B cell (primary cell): ENCODE measurements at places on chromosomes 5 and 9. TPM values are rescaled to one million over a fixed set of nuclear protein-coding genes. Genes with fewer than 3 reads are reported as not detected.

DNA sequence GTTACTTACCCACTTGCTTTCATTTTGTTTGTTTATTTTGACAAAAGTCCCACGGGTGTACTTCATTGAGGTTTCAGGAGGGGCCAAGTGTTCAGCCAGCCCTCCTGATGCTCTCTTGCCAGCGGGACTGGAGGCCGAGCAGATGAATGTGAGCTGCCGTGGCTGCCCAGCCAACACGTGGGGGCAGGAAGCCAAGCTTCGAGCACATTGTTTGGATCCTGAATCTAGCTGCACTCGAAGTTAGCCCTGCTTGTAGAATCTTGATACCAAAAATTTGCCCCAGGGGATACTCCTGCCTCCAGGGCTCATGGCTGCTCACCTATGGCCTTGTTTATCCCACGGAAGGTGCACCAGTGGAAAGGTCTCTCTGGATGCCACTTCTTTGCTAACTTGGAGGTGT lies 49.3 kb downstream of the RASGEF1C start:
- no peak for DNase-seq

GRCh38 chr5:9239626-9240025 lies 306.2 kb downstream of the SEMA5A start:
- no peak for DNase-seq

- DNase-seq, result no peak
Measured at GRCh38 chr9:110555551-110556331, 23.8 kb downstream of the SVEP1 start.

The SLC6A18 gene
- total RNA-seq, result not detected in 2 replicates

DNA sequence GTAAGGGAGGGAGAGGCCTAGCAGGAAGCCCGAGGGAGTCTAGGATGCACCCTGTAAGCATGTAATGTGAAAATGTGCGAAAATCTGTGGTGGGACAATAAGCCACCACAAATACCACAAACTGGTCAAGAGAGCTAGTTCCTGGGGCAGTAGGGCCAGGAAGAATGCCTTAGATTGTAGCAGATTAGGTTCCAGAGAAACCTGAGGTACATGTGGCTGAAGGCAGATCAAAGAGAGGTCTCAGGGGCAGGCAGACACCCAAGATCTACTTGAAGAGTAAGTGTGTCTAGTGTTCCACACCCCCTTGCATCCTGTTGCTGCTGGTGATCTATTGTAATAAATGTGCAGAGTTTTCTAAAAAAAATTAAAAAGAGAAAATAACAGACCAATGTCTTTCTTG lies 1677.3 kb upstream of the CDH6 start:
- DNase-seq, result no peak

The SLC34A1 gene
- total RNA-seq, result not detected in 2 replicates

The TXNDC8 gene
- not detected in 2 replicates for total RNA-seq

DNA sequence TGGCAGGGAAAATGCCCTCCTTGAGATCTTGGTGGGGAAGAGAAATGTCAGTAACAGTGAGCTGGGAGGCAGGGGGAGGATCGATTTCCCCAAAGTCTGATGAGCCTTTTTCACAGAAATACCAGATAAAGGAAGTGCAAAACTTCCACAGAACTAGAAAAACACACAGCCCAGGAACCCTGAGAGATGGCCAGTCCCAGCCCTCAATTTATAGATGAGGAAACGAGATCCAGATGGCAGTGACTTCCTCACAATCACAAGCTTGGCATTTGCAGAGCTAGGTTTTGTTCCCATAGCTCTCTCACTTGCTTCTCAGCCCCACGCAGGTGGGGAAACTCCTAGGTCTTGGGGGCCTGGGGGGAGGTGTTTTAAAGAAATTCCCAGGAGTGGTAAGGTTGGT lies 3.8 kb upstream of the GGTA1 start:
- DNase-seq, result no peak

GRCh38 chr5:69029292-69029691 lies 64.5 kb upstream of the SLC30A5 start:
- DNase-seq, result no peak

DNA sequence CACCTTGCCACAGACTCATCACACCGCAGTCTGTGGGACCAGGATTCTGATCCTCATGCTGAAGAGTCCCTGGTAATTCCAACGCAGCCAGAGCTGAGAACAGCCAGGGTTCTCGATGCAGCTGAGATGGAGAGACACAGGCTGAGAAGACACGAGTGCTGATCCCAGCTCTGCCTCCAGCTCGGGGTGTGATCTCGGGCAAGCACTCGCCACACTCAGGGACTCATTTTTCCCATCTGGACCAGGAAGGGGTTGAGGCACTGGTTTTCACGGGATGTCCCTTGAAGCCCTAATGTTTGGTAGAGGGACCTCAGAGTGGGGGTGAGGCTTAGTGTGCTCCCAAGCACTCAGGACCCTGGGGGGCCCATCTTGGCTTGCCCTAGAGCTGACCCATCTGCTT lies 200.4 kb downstream of the CDK5RAP2 start:
- DNase-seq, result no peak

DNA sequence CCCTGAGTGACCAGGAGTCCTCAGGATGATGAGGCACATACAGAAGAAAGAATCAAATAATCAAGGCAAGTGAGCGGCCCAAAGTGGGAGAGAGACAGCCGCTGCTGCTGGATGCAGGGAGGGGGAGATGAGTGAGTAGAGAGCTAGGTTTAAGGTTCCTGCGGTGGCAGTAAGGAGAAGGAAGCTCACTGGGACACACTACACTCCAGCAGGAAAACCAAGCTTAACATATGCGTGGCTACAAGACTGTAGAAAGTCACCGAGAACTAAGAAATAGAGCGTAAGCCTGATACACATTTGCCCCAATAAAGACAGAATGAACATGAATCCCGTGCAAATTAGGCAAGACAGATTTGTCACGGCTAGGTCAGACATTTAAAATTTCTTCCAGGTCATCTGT lies 470.2 kb downstream of the KDM4C start:
- DNase-seq, result no peak

- no peak for DNase-seq
Measured at GRCh38 chr5:128121651-128122050, 38.1 kb downstream of the SLC12A2 start.

The TMEM174 gene
- total RNA-seq, result not detected in 2 replicates

The AHRR gene
- total RNA-seq, result 1.7 and 1.8 TPM in 2 replicates

GRCh38 chr9:20837166-20837565 lies 153.1 kb downstream of the FOCAD start:
- no peak for DNase-seq

GRCh38 chr5:19728571-19728970 lies 259.4 kb downstream of the CDH18 start:
- DNase-seq, result no peak

- DNase-seq, result no peak
Measured at GRCh38 chr9:123614306-123615263, 258.6 kb downstream of the CRB2 start.

- DNase-seq, result no peak
Measured at GRCh38 chr9:3756071-3756470, 230.3 kb upstream of the RFX3 start.

DNA sequence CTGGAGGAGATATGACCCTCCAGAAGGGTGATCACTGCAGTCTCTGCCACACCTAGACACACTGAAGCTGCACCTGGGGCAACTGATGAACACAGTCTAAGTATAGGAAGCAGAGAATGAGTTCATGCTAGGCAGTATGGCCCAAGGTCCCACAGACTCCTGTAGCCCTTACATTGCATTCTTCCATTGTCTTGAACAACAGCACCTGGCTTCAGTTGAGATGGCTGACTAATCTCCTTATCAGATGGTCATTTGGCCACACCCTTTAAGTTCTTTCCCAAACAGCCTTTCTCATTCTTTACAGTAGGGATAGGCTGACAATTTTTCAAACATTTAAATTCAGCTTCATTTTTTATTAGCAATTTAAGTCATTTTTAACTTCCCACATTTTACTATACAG lies 23.1 kb downstream of the CENPK start:
- no peak for DNase-seq

DNA sequence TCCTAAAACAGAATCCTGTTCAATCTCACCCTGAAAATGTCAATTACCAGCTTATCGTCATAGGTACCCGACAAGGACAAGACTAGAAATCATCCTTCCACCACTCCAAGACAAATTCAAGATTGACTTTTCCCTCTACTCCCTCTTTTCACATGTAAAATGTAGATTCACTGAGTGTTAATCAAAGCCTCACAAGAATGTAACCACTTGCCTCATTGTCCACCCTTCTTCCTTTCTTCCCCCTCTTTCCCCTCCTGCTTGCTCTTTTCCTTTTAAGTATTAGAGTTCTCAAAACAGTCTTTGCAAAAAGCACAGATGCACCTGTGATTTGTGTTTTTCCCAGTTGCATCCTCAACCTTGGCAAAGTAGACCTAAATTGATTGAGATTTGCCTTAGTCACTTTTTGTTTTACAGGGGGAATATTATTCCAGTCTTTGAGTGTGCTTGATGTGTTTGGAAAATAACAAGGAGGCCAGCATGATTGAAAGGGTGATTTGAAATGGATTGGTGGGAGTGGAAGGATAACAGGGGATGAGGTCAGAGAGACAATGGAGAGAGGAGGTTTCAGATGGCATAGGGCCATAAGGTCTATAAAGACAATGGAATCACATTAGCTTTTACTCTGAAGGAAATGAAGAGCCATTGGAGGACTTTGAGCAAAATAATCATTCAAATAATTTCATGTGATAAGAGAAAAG lies 231.3 kb upstream of the TYRP1 start:
- DNase-seq, result no peak

GRCh38 chr5:132688536-132689339 lies 14.9 kb downstream of the IL4 start:
- DNase-seq, result no peak

GRCh38 chr9:134891713-134892112 lies 11.1 kb downstream of the FCN2 start:
- no peak for DNase-seq

- DNase-seq, result peak; percentile 69
Measured at GRCh38 chr5:22852807-22853660, at the start of gene CDH12. TSS of gene CDH12 (minus strand) at chr5:22853344.

The OR1Q1 gene
- total RNA-seq, result not detected in 2 replicates
